Fibroblast of pulmonary artery (primary cell): ENCODE measurements at places on chromosomes 12 and 14.

GRCh38 chr12:98939350-98939749, 294.3 kb downstream of the APAF1 start:
- peak; percentile 42 for DNase-seq

DNA sequence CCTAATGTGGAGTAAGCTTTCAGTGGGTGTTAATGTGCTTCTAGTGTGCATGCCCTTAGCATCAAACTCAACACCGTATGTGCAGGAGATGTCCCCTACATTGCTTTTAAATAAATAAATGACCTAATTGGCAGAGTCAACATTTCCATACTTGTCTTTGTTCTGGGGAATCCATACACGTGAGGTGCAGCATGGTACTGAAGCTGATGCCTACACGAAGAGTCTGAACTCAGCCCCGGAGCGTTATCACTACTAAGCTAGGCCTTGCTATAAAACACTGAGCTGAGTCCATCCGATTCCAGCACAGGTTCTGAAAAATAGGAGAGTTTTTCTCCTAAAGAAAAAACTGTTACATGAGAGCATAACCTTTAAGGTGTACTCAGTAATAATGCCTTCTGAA, 125.0 kb upstream of the DYRK2 start:
- no peak for DNase-seq

- DNase-seq, result no peak
Measured at GRCh38 chr14:83899706-83900105, 1630.2 kb upstream of the FLRT2 start.

DNA sequence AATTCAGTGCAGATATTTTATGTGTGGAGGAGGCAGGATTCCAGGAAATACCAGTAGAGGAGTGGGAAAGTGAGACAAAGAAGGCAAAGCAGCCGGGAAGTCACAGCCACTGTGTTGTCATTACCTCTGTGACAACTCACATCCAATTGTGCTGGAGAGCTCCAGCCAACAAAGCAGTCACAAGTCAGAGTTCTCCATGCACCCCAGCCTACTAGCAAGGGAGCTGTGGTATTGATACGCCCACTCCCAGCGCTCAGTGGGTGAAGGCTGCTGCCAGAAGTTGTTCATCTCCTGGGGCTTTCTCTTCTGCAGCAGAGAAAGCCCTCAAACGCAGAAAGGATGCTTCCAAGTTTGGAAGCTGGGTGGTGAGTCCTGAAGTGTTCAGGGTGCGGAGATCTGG, 93.9 kb downstream of the DICER1 start:
- DNase-seq, result no peak

GRCh38 chr12:1640328-1641234, 11.6 kb downstream of the WNT5B start:
- no peak for DNase-seq

DNA sequence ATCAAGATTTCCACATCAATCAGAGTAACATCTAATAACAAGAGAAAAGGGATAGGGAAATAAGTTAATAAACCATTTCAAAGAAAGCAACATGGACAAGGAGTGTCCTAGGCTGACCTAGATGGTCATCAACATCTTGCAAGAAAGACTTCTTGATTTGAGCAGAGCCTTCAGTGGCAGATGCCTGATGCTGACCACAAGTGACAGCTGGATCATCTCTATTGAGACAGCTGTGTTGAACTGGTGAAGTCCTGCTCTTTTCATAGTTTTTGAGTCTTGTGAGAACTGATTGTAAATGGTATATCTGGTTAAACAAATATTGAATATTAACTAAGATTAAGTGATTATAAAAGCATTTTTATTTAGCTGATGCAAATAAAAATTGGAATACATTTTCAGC, 1083.6 kb upstream of the LRFN5 start:
- no peak for DNase-seq

DNA sequence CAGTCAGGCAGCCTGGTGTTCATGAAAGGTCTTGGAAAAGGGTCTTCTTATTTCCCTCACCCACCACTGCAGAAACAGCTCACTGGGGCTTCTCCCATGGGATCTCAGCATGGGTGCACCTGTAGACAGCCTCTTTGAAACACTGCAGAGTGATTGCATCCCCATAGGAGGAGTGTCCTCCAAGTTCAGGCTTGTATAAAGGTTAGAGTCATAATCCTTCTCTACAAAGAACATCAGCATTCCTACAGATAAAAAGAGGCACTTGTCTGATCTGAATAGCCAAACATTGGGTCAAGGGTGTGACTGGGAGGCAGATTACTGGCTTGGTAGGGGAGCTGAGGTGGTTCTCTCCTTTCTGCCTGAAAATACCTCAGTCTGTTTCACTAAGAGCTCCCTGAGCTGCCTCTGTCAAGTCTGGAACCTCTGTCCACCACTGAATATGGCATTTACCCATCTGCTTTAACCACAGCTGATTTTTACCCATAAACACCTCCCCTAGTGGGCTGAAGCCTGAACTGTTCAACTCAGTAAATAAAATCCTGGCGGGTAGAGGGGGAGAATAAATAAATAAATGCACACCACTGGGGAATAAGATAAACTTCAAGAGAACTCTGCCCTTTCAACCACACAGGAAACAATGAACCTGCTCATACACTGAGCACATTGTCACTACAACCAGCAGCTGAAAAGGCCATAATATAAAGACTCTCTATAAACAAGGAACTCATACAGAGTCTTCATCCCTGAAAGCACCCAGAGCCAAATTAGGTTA, 120.7 kb upstream of the SCAF11 start:
- no peak for DNase-seq

DNA sequence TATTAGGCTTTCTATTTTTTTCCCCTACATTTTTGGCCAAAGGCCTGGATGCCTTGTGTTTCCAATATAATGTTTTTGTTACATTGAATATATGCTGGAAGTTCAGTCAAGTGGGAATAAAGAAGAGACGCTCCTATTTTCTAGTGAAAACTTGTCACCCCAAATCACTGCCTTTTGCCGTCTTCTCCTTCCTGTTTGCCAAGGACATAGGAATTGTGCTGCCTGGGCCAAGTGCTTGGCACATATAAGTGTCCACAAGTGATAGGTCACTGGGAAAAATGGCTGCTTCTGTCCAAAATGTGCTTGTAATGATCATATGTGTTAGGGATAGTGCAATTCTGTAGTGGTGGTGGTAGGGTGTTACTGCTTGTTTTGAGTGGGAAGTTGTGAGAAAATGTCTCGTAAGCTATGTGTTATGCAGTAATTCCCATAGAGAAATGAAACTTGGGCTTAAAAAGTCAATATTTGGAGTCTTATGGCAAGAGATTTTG, 11.6 kb upstream of the KCNJ8 start:
- DNase-seq, result no peak

GRCh38 chr14:82070040-82070439, 536.4 kb upstream of the SEL1L start:
- no peak for DNase-seq

DNA sequence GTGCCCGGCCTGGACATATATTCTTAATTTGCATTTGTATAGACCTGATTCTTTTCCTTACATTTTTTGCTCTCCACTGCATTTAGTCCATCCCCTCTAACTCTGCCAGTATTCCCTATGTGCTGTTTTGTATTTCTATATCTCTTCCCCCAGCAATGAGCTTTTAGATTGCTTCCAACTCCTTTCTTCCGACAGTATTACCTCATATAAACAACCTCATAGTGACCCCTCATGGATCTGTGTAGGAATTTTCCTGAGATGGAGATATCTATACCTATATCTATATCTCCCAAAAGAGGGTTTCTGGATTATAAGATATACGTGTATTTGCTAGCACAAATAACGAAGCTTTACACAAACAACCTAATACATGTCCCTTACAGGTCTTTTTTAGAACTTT, 161.9 kb downstream of the CRADD start:
- DNase-seq, result peak; percentile 49

DNA sequence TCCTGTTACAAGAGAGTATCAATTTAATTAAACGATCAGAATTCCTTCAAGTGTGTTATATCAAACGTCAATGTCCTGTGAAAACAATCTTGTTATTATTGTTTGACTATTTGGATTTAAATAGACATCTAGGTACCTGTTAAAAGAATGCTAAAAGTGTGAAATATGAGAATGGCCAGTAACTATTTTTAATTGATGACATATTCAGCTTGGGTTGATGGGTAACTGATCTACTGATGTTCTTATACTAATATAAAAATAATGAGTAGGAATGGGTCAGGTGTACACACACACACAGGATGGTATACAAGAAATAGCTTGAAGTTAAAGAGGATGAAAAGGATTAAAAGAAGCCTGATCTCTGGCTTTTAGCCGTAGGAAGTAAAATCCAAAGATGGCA, 146.0 kb downstream of the SLC38A4 start:
- DNase-seq, result no peak

DNA sequence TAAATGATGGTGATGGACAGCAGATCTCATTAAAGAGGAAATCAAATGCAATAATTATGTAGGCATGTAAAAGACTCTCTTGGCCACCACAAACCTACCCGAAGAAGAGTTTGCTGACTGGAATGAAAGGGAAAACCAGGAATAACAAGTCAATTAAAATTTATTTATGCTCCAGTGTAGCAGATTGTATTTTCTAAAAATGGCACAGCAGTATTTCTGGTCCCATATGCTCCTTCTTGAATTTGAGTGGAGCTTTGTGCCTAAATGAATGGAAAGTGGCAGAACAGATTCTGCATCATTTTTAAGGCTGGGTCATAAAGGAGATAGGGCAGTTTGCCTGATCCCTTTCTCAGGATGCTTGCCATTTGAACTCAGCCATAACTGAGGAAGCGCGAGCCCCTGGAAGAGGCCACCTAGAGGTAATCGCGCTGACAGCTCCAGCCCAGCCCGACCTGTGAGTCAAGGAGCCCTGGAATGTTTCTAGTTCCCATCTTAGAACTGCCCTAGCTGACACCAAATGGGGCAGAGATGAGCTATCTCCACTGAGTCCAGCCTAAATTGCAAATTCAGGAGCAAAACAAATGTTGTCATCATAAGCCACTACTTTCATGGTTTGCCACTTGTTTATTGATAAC, 229.2 kb upstream of the TMTC1 start:
- no peak for DNase-seq
